ENCODE measurements at places on chromosomes 5 and 9.

GRCh38 chr9:136052991-136053756 is 41.9 kb downstream of the NACC2 start:
- DNase-seq, result no peak

- no peak for DNase-seq
Observed at GRCh38 chr9:72474676-72475075, 46.7 kb upstream of the TMC1 start.

DNA sequence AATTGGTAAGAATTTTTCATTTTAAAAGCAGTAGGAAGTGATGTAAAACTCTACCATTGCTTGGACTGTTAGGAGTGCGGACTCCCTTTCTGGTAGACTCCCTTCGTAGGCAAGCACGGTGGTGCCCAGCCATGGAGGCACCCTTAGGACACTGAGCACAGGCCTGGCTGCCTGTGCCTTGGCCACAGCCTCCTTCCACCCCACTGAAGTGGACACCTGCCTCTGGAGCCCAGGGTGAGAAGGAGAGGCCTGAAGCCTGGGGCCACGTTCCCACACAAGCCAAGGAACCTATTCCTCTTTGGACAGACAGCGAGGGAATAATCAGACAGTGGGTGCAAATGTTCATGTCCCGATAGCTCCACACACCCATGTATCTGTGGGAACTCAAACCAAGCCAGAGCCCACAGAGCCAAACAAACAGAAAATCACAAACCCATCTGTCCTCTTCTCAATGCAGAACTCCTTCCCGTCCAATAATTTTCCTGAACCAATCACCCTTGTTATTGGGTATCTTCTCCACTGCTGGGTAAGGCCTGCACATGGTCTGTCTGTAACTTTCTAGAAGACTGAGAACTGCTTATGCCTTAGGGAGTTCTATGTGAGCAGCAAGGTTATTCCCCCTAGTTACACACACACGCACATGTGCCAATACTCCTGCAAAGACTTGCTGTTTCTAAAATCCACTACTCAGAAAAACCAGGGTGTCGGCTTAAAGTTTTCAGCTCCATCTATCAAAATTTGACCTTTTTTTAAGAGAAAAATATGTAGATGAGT is 45.2 kb downstream of the UBE2QL1 start:
- DNase-seq, result no peak

DNA sequence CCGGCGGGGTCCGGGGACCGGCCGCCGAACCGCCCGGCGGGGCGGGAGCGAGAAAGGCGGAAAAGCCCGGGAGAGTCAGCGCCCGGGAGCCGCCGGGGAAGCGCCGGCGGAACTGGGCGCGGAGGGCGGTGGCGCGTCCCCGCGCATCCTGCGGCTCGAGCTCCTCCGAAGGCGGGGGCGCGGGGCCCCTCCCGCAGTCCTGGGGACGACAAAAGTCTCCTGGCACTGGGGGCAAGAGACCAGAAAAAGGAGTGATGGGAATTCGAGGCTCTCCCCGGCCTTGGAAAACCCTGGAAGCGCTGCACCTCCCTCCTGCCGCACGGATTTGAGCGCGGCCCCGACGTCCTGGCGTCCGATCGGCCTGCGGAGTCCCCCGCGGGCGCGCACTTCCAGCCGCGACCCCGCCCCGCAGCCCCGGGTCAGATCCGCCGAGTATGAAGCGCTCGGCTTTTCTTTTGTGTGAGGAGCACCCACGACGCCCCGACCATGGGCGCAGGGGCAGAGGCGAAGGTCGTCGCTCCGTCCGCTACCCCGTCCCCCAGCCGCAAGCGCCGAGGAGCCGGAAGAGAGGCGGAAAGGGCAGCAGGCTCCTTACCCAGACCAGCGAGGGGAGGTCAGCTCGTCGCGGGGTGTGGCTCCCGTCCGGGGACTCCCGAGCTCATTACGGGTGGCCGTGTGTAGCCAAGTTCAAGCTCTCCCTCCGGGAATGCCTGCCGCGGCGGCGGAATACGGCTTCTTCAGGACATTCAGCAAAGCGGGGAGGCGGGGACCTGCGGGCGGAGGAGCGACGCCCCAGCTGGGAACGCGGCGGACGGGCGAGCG is at the start of gene EPB41L4A:
TSS of gene EPB41L4A (minus strand) at position 114 of the 822 bp plus-strand sequence. CDS start 238 bp downstream, outside the sequence.
- peak; percentile 15 for DNase-seq

DNA sequence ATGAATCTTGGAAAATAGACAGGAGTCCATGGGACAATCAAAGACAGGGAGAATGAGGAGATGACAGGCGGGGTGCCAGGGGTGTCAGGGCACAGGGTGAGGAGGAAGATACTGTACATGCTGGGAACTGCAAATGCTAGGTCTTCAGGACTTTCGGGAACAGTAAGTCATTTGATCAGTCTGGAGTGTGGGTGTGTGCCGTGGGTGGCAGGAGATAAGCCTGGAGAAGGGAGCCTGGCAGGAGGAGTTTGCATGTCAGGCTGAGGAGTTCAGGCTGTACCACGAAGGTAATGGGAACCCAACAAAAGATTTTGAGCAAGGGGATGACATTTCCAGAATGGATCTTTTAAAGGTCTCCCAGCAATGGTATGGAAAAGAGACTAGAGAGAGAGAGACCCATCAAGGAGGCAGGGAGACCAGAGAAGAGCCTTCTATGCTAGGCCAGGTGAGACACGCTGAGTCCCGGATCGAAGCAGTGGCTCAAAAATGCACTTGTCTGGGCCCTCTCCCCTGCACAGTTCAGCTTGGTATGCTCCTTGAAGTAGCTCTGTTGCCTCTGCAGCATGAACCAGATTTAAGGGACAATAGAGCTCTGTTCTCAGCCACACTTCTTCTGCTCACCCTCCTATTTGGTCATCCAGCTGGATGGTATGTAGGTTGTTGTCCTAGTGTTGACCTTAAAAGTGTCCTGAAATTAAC is 77.0 kb upstream of the FER start:
- DNase-seq, result no peak

GRCh38 chr9:106423575-106423974 is 439.4 kb upstream of the ZNF462 start:
- no peak for DNase-seq

DNA sequence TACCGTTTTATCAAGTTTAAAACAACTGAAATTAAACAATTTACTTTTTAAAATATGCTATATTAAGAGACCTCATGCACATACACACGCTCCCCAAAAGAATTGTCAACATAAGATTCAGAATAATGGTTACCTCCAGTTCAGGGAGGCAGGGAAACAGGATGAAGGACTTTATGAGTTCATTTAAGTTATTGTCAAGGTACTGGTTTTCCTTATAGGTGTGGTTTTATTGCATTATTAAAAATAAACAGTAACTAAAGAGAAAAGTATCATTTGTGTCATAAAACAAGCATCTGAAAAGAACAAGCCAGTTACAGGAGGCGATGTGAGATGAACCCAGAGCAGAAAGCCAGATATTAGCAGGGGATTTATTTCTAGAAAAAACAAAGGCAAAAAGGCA is 2376.7 kb downstream of the MAT2B start:
- no peak for DNase-seq

DNA sequence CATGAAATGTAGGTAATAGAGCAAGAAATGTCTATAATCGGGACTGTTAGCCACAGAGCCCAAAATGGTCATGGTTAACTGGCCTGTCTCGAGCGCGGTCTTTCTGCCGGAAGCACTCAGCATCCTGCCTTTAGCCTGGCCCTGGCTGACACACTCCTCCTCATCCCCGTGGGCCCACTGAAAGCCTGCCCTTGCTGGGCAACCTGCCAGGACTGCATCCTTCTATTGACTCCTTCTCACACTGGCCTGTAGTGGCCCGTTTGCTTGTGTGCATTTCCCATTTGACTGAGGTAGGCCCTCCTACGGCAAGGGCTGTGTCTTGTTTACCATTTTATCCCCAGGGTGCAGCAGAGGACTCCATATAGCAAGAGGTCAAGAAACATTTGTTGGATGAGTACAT is 215.7 kb downstream of the ATPSCKMT start:
- no peak for DNase-seq

DNA sequence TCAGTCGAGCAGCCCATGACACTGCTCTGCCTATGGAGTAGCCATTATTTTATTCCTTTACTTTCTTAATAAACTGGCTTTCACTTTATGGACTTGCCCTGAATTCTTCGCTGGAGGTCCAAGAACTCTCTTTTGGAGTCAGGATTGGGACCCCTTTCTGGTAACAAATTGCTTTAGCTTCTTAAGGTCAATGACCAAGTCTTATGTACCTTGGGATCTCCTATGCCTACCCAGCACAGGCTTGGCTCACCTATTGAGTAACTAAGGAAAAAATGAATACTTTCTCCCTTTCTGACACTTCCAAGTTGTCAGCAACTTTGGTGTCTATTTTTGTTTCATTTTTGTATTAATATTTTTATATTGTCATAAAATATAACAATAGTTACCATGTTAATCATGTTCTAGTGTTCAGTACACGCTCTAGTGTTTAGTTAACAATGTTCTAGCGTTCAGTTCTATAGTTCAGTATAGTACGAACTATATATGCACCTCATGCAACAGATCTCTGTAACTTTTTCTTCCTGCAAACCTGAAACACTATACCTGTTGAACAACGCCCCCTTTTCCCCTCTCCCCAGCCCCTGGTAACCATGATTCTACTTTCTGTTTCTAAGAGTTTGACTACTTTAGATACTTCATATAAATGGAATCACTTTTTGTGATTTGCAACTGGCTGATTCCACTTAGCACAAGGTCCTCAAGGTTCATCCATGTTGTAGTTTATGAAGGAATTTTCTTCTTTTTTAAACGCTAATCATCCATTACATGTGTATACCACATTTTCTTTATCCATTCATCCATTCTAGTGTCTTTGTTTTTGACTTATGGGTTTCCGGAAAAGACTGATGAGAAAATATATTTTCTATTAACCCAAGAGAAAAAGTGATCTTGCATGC is 1.8 kb upstream of the RHOBTB3 start:
- no peak for DNase-seq

DNA sequence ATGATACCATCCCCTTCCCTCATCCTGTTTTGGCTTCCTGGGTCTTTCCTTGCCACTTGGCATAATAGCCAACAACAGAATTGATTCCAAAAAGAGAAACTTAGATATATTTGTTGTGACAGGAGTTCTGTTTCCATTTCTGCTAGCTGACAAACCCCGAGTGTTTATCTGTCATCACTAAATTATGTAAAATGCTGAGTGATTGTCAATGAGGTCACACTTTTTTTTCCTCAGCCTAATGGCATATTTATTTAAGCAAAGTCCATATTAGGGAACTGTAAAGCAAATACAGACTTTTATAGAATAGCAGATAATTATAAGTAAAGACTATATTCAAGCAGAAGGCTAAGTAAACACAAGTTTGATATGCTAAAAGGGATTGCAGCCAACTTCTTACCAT is 64.0 kb downstream of the RGS7BP start:
- no peak for DNase-seq

All from 8988T (cell line).